ENCODE measurements at places on chromosomes 12 and 14.

GRCh38 chr12:46260124-46260912 lies 8.5 kb downstream of the SLC38A1 start:
- DNase-seq = no peak

GRCh38 chr12:117228239-117228638 lies 38.0 kb upstream of the FBXO21 start:
- no peak for DNase-seq

DNA sequence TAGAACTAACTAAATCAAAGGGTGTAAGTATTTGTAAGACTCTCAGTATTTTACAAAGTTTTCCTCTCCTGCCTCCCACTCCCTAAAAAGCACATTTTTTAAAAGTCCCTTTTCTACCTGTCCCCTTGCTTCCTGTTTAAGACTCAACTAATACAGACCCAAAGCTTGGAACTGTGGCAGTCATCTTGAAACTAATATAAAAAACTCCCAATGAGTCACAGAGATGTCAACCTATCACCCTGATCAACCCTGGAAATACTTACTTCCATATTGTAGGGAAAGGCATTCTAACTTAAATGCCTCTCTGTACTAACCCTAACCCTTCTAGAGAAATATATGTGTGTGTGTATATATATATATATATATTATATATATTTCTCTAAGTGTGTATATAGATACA lies 184.8 kb downstream of the SPTSSA start:
- DNase-seq = no peak

DNA sequence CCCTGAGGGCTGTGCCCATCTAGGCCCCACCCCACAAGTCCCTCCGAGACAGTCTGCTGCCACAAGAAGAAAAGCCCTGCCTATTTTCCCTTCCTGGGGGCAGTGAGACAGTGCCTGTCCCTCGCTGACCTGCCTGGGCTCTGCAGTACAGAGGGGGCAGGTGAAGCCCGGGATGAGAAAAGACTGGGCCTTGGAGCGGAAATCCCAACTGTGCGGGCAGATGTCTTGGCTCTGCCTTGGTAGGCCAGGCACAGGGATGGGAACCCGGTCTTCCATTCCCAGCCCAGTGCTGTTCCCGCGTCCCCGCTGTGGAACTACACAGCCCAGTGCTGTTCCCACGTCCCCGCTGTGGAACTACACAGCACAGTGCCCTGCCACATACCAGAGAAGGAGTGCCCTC lies 12.8 kb upstream of the NXPH4 start:
- no peak for DNase-seq

- DNase-seq = no peak
Measured at GRCh38 chr14:36317650-36318049, 2.8 kb downstream of the MBIP start.

DNA sequence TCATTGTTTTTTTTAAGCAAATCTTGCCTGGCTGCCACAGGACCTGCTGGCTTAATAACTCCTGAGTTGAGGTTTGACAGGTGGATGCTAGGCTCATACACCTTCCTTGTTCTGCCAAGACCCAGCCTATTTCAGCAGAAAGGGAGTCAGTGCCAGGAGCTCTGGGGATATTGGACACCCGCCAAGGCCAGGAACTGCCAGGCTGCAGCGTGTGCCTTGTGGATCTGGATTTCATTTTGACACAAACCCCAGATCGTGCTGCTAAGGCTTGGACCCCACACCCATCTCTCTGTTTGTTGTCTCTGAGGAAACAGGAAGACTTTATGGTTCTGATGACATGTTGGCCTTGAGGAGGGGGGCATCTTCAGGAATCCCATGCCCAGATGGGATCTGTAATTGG lies 44.4 kb upstream of the PRIMA1 start:
- DNase-seq = no peak
